Muscle of leg (tissue), 16 donors: ENCODE measurements at places on chromosomes 4 and X. TPM values are rescaled to one million over a fixed set of nuclear protein-coding genes. Genes with fewer than 3 reads are reported as not detected.

AFF2 gene
- total RNA-seq: 6.1 TPM

SPANXB1 gene
- total RNA-seq: not detected

DNA sequence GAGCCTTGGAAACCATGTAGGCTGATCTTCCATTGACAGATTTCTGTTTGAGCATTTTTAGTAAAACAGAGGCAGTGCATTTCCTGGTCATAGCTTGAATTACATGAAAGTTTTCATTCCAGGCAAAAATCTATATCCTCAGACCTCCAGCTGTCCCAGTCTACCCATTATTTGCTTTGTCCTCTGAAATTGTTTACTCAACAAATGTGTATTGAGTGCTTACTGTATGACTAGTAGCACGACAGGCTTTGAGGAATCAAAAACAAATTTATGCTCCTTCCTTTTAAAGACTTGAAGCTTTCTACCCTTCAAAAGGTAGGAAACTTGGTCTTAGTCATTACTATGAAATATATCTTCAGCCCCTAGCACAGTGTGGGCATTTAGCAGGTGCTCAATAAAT lies 307.9 kb upstream of the IGFBP7 start:
- H3K27ac ChIP-seq: no peak overlapping the region
- no peaks in the 10 kb centered on the region for H3K36me3 ChIP-seq
- H3K4me3 ChIP-seq: no peak overlapping the region

PDLIM5 gene
- 221 TPM for total RNA-seq

DNA sequence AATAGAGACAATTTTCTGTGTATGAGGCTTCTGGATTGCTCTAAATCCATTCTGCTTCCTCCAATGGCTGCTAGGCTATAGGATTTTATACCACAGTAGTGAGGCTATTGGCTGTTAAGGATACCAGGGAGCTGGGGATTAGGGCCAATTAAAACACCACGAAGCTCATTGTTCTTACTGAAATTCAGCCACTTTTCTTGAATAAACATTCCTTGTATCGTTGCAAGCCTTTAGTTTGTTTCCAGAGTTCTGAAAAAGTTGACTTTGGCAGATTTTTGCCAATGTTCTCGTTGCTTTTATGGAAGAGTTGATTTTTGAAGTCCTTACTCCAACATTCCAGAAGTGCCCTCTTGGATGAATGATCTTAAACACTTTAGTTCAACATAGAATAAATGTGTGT lies 238.4 kb upstream of the TEX13A start:
- no peak overlapping the region for H3K4me3 ChIP-seq
- no peak overlapping the region for H3K27ac ChIP-seq
- H3K4me1 ChIP-seq: no peaks in the 10 kb centered on the region
- DNase-seq: no peak

GRCh38 chr4:26206999-26207398 lies 113.8 kb upstream of the RBPJ start:
- H3K27me3 ChIP-seq: no peaks in the 10 kb centered on the region
- no peaks in the 10 kb centered on the region for H3K36me3 ChIP-seq
- no peak overlapping the region for H3K4me3 ChIP-seq
- peak; percentile 77 for DNase-seq
- H3K27ac ChIP-seq: peak overlapping the region; percentile 87
- peaks cover 30% of the 10 kb centered on the region for H3K4me1 ChIP-seq

PASD1 gene
- total RNA-seq: 0.04 TPM

SAGE1 gene
- total RNA-seq: not detected

SERTM2 gene
- total RNA-seq: 0.49 TPM

NAP1L5 gene
- 6.0 TPM for total RNA-seq

XK gene
- total RNA-seq: 3.7 TPM

EGF gene
- 9.4 TPM for total RNA-seq

DNA sequence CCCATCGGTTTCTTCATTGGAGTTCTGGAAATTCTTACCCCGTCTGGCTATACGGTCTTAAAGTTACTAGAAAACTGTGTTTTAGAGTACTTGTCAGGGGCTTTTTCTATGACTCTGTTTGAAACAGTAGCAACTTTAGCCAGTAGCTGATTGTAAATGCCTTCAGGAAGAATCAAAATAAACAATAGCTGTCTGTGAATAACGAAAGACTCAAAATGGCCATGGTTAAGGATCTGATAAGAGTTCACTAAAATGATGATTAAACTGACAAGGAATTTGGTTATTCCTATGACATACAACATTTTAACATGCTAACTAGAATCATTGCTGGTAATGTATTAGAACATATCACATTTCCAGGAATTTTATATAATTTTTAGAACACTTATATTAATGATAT lies 191.0 kb downstream of the EVC2 start:
- H3K27me3 ChIP-seq: no peaks in the 10 kb centered on the region
- H3K4me1 ChIP-seq: no peaks in the 10 kb centered on the region
- H3K4me3 ChIP-seq: no peak overlapping the region
- DNase-seq: no peak
